ENCODE measurements at places on chromosomes 5 and 9.

GRCh38 chr5:37569466-37569865 is 190.3 kb downstream of the WDR70 start:
- DNase-seq: no peak

DNA sequence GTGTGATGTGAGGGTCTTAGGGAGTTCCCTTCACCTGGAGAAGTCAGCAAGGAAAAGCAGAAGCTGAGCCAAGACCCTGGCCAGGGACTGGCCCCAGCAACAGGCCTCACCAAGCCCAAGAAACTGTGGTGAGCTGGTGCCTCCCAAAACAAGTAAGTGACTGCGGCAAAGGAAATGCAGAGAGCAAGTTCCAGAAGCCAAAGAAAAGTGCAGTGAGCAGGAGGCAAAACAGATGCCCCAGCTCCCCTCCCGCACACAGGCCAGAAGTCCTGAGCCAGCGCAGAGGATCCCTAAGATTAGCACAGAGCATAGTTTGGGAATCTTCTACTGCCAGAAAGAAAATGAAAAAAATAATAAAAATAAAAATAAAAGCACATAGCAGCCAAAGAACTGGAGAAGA is 13.2 kb downstream of the MED27 start:
- DNase-seq: no peak

- no peak for DNase-seq
These were observed 11.0 kb downstream of the CDH10 start for GRCh38 chr5:24633715-24634325.

DNA sequence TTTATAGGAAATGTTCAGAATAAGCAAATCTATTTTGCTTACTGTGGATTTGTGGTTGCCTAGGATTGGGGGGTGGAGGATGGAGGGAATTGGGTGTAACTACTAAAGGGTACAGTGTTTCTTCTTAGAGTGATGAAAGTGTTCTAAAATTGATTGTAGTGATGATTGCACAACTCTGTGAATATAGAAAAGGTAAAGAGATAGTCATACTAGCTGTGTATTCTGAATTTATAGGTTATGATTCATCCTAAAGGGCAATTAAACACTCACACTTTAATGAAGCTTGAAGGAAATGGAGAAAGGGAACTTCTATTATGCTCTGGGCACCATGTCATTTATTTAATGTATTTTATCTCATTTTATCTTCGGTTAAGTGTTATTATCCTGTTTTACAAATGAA is 9.9 kb downstream of the TXNDC8 start:
- no peak for DNase-seq

DNA sequence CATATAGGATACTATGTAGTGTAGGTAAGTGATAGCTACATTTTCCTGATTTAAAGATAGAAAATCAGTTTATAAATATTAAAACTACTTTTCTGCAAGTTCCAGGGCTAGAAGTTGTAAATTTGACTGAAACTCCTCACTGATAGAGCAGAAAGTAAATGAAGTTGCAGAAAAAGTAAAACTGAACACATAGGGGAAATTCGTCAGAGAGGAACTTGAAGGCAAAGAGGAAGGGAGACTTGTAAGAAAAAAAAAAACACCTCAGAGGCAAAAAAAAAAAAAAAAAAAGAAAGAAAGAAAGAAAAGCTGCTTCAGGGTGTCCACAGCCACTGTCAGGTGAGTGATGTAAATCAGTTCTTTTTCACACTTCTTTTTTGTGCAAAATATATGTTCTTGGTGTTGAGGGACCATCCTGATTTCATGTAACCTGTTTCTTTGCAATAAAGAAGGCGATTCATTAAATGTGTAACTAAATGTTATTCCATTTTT is 336.2 kb upstream of the ZNF462 start:
- DNase-seq: no peak
